ENCODE measurements at places on chromosomes 3 and 15.

DNA sequence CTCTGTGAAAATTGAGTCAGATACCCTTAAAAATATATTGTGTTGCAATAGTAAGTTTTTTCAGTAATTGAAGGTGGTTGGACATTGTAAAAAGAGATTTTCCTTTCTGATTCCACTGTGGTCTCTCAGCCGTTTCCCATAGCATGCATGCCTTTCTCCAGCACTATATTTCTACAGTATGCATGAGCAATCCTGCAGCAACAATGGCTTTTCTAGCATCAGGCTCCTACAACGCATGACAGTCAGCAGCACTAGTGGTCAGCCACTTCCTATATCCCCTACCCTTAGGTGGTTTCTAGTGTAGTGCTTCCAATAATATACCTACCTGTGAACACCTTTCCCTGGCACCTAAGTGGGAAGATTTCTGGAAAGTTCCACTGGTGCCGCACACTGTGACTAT lies 55.4 kb upstream of the SNRPN start:
- DNase-seq: no peak

DNA sequence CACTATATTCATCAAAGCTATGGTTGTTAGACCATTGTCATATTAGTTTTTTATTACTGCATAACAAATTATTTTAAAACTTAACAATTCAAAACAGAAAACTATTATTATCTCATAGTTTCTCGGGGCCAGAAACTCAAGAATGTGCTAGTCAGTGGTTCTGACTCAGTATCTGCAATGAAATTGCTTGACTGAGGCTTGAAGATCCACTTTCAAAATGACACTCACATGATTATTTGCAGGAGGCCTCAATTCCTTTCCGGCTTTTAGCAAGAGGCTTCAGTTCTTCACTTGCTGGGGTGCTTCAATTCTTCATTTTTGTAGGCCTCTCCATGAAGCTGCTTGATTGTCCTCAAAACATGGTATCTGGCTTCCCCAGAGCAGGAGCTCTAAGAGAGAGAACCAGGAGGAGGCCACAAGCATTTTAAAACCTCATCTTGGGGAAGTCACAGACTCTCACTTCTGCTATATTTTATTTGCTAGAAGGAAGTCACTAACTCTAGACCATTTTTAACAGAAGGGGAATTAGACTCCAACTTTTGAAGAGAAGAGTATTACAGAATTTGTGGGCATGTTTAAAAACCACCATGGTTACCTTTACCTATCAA lies 383.7 kb downstream of the MFSD1 start:
- DNase-seq: no peak

GRCh38 chr3:30754426-30754825 lies 140.0 kb downstream of the GADL1 start:
- no peak for DNase-seq

DNA sequence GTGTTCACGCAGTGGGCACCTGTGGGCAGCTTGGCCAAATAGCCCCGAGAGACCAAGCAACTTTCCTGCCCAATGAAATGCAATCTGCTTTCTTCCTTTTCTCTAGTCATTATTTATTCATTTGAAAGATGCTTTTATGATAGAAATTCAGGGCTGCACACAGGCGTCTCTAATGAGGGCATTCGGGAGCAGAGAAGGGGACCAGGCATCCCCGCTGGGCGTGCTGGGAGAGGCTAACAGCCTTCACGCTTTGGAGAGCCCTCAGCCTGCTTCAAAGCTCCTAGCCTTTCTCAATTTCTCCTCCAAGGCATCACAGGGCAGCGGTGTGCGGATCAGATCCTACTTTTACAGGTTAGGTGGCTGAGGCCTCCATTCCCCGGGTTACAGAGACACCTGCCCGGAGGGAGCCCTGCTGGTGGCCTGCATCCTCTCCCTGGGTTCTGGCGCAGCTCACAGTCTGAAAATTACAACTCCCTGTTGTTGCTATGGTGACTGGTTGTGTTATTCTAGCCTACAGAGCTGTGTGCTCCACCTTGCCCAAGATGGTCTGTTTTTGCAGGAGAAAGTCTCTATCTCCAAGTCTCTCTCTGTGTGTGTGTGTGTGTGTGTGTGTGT lies 21.8 kb upstream of the KLF13 start:
- no peak for DNase-seq

DNA sequence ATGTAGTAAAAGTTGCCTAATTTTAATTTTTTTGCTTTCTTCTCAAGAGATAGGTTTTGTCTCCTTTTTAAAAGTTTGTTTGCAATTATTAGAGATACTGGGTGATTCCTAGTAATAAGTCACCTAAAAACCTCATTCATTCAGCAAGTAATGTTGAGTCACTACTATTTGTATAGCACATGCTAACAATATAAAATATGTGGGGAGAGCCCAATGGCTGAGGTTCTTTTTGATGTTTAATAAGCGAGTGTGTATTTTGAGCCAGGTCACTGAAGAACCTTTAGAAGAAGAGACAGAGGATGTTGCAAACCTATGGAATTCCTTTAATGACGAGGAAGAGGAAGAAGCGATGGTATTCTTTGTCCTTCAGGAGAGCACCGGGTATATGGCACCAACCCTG lies 123.7 kb upstream of the CHRM5 start:
- DNase-seq: no peak

DNA sequence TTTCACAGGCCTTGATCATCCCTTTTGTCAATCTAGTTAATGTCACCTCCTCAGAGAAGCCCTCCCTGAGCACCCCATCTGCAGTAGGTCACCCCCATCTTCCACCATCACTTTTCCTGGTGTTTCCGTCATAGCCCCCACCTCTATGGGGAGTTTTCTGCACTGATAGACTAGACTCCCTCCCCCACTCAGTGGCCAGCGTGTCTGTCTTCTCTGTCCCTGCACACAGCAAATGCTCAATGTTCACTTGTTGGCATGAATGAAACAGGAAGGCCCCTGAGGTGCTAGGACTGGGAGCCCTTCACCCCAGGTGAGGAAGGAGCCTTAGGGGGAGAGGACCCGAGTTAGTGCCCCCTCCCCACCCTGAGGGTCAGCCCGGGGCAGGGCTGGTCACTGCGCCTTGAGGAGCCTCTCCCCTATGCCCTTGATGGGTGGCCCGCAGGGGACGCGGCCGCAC lies 15.8 kb upstream of the FANCD2 start:
- no peak for DNase-seq

DNA sequence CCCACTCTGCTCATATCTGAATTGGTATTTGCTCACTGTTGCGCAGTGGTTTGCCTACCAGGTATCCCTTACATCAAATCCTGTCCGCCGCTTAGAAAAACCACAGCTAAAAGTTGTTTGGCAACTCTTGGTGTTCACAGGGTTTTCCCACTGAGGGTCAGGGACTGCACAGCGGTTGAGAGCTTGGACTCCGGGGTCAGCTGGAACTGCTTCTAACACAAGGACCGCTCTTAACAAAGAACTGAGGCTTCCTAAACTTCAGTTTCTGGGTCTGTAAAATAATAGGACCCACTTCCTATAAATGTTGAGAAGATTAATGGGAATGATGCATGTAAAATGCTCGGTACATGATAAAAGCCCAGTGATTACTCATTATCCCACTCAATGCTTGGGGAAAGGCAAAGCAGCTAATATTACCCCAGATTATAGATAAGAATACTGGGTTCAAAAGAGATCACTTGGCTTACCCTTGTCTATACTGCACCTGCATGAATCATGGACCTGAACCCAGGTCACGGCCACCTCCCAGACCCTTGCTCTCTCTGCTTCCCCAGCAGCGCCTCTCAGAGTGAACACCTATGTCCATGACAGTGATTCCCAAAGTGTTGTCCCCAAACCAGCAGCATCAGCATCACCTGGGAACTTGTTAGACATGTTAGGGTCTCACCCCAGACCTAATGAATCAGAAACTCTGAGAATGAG lies 36.1 kb downstream of the LIPC start:
- DNase-seq: no peak

Measured in activated T-helper 1 cell treated with anti-CD3 and anti-CD28 coated beads, Interleukin-2, amount 50 U/mL, for 16 hours (primary cell).